ENCODE measurements at places on chromosomes 7 and 10. TPM values are rescaled to one million over a fixed set of nuclear protein-coding genes. Genes with fewer than 3 reads are reported as not detected.

Gene DIP2C
- 4.0 TPM for total RNA-seq

Gene GRM3
- not detected for total RNA-seq

Gene GIMAP7
- total RNA-seq = not detected

- DNase-seq = no peak
Measured at GRCh38 chr7:22275661-22276060, 81.3 kb downstream of the RAPGEF5 start.

DNA sequence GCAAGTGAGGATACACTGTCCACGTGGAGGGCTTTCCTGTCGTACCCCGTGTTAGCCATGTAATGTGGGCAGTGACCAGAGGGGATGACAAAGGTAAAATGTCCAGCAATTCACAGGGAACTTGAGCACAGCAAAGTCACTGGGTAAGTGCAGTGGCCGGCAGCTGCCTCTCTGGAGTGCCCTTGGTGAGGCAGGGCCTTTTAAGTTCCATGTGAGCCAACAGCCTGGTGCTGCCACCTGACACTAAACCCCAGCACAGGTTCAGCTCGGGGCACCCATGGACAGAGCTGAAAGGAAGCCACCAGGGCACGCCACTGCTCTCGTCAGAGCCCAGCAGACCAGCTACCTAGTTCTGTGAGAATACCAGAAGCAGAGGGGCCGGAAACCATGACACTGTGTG lies 168.3 kb downstream of the PRKAG2 start:
- DNase-seq = no peak

DNA sequence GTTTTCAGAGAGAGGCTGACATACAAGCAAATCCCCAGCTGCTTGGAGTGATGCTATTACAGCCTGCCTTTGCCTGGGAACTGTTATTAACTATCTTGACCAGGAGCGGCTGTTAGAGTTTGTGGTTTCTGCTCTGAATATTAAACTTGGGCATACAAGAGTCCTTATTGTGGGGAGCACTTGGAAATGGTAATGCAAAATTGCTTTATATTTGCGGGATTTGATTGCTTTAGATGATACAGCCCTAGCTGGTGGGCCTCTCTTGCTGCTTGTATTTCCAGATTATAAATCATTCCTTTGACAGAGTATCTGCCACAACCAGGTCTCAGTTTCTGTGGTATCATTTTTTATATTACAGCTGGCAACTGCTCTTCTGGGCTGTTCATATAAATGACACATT lies 101.9 kb upstream of the FAM204A start:
- no peak for DNase-seq

- no peak for DNase-seq
Measured at GRCh38 chr7:150313367-150313809, 9.8 kb upstream of the LRRC61 start.

DNA sequence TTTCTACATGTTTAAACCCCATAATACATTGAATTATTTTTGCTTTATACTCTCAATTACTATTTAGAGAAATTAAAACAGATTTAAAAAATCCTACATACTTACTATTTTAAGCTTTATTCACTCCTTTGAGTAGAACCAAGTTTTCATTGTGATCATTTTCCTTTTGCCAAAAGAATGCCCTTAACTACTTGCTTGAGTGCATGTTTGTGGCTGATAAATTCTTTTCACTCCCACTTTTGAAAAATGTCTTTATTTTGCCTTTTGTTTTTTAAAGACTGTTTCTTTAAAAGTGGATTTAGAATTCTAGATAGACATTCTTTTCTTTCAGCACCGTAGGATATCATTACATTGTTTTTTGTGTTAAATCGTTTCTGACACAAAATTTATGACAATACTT lies 22.3 kb upstream of the AGR3 start:
- no peak for DNase-seq

DNA sequence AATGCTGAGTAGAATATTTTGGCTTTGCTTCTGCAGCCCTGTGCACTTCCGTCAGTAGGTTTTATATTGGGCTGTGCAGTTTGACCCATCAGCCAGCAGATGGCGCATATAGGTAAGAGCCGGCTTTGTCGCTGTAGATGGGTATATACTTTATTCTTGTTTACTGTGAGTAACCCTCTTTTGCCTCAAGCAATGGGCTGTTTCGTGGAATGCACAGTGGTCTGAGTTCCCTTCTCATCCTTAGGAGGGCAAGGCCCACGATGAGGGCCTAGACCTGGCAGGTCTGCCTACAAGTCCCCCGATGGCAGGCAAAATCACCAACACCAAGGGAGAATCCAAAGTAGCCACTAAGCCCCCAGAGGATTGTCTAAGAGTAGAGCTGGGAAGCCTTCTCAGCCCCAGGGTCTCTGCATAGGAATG lies 1002.9 kb upstream of the KCND2 start:
- peak; percentile 72 for DNase-seq

- DNase-seq = peak; percentile 95
Measured at GRCh38 chr10:97687785-97688781, 1.0 kb upstream of the AVPI1 start.

- no peak for DNase-seq
Measured at GRCh38 chr7:991729-992656, 9.0 kb downstream of the CYP2W1 start.

DNA sequence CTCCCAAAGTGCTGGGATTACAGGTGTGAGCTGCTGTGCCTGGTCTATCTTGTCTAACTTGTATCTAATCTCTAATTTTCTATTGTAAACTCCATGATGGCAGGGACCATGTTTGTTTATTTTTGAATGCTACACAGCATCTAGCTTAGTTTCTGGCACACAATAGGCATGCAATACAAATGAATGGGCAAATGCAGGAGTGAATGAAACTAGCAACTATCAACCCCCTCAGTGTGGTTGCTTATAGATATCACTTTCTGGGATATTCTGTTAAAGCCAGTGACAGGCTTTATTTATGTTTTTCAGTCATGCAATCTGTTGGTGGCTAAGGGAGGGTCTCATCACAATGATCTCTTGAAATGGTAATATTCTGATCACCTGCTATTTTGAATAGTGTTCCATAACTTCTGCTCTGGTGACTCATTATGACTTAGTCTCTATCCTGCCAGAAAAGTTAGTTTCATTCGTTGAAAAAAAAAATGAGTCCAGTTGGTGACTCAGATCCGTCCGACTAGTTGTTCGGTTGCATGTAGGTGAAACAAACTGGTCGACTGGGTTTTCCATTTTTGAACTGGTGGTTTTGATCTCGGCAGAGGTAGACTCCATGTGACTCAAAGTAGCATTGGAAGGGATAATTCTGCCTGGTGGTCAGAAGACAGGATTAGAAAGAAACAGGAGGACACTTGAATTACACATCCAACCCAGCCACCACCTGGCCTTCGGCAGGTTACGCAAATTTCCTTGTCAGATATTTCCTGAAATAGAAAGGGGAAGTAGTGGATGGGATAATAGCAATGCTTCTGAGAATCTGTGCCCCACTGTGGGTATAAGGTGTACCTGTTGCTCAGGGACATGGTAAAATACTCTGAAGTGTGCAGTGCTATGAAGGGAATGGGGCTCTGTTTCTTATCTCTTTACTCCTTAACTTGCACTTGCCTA lies 76.8 kb downstream of the GATA3 start:
- no peak for DNase-seq

- DNase-seq = no peak
Measured at GRCh38 chr7:45140827-45141226, 16.8 kb upstream of the RAMP3 start.

GRCh38 chr7:92925876-92926696 lies 89.7 kb upstream of the CDK6 start:
- DNase-seq = no peak

- no peak for DNase-seq
Measured at GRCh38 chr10:27719052-27719451, 26.6 kb downstream of the MKX start.

DNA sequence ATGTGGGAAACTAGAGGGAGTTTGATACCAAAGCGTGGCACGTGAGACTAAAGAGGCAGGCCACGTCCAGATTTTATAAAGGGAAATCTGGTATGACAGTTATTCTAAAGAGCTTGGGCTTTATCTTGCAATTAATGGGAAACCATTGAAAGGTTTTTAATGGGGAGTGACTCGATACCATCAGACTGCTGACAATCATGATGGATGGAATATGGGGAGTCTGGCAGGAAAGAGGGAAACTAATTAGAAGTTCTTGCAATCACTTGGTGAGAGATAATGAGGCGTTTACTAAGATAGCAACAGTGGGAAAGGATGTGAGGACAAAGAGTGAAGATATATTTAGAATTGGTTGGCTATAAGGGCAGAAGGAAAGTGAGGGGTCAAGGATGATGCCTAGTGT lies 94.0 kb downstream of the MBL2 start:
- DNase-seq = no peak

Gene SPDYE16
- not detected for total RNA-seq

DNA sequence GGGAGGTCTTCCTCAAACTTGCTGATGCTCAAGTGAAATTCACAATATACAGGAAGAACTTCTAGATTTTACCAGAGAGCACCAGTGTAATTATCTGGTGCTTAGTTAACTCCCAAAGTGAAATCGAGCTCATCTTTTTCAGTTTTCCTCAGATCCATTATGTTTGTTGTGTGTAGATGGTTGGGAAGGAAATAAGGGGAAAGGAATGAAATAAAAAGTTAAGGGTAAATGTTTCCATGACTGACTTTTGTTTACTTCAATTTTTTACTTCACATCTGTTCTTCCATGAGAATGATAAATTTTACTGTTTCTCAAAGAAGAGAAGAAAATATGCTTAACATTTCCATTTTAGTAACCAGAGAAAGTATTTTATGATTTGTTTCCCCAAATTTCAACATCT lies 21.3 kb downstream of the FAM107B start:
- DNase-seq = no peak

DNA sequence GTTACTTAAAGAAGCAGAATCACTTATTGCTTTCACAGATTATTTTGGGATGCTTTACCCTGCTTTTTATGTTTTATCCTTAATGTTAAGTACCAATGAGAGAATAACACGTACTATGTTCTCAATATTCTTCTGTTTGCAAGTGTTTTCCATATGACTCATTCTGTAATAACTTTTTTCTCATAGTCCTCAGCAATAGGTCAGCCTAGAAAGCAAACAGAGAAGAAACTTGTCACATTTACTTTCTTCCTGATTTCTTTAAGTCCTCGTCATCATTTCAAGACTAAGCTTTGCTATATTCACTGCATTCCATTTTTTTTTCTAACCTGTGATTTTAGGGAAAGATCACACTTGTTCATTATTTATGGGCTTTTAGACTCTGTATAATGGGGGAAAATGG lies 6.8 kb upstream of the AGR2 start:
- DNase-seq = peak; percentile 83

Gene RPA3
- total RNA-seq = 52.7 TPM

GRCh38 chr10:70784471-70784870 lies 706 bp downstream of the TBATA start:
- no peak for DNase-seq

Gene FAM25G
- total RNA-seq = not detected

DNA sequence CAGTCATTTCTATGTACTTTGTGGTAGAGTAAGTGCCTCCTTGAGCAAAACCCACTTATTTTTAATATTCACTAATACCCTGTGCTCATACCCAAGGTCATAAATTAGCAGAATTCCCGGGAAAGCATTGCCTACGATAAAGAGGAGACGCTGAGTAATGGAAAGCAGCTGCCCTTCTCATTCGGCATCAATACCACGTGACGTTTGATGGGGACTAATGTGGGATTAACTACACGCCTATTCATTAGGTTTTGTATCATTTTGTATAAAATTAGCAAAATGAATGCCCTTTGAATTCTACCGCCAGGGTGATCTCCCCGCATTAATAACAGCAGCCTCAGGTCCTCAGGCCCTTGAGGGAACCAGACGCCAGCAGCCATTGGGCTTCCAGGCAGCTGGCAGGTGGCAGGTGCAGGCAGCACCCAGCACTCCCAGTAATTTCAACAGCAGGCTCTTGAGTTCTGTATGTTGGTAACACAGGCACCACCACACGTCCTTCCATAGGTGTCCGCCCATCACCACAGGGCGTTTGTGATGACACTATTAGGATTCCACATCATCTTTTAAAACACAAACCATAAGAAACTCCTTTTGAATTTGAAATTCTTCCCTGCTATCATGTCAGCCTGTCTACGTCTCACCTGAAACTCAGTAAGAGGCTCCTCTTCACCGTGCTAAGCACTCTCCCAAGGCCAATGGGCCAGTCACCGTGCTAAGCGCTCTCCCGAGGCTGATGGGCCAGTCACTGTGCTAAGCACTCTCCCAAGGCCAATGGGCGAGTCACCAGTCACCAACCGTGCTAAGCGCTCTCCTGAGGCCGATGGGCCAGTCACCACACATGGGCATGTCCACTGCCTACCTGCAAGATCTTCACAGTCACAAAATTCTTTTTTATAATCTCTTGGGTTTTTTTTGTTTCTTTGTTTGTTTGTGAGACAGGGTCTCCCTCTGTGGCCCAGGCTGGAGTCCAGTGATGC lies 509.4 kb downstream of the PTPRN2 start:
- no peak for DNase-seq

- no peak for DNase-seq
Measured at GRCh38 chr10:70109064-70109729, 23.4 kb downstream of the AIFM2 start.

Gene C10orf105
- not detected for total RNA-seq

Gene CLDN4
- total RNA-seq = 24.9 TPM

GRCh38 chr10:71434760-71435394 lies 38.2 kb downstream of the CDH23 start:
- no peak for DNase-seq

GRCh38 chr10:72328045-72328828 lies 26.5 kb downstream of the DNAJB12 start:
- peak; percentile 88 for DNase-seq

DNA sequence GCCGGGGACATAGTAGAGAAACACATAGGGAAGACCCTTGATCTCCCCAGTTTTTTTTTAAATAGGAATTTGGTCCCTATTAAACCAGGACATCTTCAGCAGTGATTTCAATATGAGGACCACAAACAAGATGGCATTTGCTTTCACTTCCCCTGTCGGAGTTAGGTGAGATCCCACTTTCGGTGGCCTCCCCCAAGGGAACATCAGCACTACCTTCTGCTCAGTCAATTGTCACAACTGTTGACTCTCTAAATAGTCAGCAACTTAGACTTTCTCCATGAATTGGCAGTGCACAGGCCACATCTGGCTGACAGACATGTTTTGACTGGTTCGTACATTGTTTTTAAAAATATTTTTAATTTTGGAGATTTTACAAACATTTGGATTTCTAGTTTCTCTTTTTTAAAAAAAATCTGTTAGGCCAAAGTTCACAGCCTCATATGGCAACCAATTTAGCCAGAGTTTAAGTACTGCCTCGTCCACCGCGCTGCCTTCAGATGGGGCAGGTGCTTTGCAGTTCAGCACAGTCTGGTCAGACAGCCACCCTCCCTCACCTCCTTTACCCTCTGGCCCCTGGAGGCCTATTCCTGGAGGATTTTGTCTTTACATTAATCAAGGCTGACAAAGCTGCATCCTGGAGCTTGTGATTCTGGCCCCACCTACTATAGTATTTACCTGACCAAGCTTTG lies 139.2 kb upstream of the PRR15 start:
- no peak for DNase-seq

Gene CPXM2
- total RNA-seq = not detected

DNA sequence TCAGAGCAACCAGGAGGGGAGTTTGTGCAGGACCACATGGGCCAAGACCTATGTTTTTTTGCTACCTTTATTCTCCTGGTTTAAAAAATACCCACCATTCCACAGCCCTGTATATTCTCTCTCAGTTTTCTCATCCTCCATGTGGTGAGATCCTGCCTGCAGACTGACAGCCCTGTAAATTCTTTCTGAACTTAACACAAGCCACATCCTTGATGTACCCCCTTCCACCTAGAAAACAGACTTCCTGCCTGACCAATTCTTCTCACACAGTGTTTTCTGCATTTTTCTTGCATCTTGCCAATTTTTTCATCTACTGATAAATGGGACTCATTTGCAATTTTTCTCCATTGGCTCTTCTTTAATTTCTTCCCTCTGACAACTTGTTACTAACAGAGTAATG lies 78.4 kb downstream of the INSYN2A start:
- DNase-seq = no peak

All from NCI-H460 (cell line).